LNCaP clone FGC (cell line): ENCODE measurements at places on chromosomes 11 and 22.
A peak's percentile ranks its signal among the peaks of the same experiment; 100 is the strongest.

- DNase-seq = no peak
These were observed 52.1 kb upstream of the CHST1 start for GRCh38 chr11:45717526-45717925.

- DNase-seq = no peak
These were observed 349.0 kb downstream of the CTTN start for GRCh38 chr11:70747285-70747684.

DNA sequence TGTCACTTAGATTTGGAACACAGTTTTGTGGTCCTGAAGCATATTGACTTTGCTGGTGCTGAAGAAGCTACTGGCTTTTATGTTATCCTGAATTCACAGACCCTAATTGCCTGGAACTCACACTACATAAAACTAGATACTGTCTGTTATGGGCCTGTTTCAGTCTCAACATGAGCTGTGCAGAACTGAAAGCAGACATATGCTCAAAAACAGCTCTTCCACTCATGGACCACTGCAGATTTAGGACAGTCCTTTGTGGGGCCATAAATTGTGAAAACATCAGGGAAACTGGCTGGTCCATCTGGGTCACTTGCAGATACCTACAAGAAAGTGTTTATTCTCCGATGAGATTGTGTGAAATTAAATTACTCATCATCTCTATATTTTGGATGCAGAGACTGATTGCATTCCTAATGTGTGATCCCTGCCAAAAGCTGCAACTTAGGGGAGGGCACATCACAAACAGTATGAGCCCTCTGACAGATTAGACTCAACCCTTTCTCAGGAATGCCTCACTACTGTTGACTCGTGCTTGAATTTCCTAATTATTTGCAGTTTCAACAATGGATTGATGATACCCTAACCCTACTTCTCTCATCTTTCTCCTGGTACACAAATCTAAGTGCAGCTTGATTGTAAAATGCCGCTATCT is 10.2 kb upstream of the CLNS1A start:
- DNase-seq = no peak

DNA sequence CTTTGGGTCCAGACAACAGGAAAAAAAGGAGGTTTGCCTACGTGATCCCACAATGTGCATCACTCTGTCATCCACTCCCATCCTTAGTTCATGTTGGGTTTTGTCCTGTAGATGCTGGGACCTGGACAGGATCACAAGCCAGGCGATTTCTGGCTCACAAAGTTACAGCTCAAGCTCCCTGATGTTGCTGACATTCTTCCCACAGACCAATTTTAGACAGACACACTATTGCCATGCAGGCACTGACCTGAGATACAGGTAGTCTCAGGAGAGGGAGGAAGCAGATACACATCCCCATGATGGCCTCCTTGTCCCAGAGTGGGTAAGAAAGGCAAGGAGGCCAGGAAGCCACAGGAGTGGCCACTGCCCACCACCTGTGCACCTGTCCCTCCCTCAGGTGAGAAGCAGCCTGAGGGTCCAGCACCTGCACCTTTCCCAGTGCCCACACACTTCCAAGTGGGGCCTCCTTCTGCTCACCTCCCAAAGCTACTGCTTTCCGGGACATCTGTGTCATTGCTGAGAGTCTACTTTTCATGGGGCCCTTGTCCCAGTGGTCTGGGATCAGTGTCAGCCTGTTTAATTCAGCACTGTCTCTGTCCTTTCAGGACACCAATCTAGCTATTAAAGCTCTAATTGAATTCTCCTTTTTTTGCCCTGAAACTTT is 52.0 kb upstream of the TOP3B start:
- no peak for DNase-seq

DNA sequence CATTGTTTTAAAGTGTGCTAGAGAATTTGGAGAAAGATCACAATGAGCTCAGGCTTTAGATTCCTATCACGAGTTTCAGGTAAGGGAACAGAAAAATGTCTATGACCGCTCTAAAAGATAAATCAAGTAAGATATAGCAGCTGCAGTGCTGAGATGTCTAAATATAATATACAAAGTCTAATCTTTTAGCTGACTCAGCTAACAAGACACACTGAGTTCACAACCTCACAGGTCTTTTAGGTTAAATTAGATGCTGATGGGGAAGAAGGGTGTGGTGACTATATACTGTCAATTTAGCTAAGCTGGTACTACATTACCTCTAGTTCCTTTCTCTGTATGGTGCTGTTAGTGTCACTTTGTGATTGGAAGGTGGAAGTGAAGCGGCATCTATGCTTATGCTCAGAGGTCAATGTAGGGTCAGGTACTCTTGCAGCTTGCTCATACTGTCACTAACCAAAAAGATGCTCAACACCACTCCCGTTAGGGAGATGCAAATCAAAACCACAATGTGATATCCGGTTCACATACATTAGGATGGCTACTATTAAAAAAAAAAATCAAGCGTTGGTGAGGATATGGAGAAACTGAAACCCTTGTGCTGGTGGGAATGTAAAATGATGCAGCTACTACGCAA is 283.5 kb downstream of the SWAP70 start:
- no peak for DNase-seq

- no peak for DNase-seq
These were observed 120.1 kb downstream of the INSC start for GRCh38 chr11:15234796-15235195.

GRCh38 chr11:76641905-76642304 is 28.6 kb downstream of the LRRC32 start:
- DNase-seq = no peak

- DNase-seq = peak; percentile 61
These were observed 380.7 kb downstream of the MN1 start for GRCh38 chr22:27420817-27421361.

DNA sequence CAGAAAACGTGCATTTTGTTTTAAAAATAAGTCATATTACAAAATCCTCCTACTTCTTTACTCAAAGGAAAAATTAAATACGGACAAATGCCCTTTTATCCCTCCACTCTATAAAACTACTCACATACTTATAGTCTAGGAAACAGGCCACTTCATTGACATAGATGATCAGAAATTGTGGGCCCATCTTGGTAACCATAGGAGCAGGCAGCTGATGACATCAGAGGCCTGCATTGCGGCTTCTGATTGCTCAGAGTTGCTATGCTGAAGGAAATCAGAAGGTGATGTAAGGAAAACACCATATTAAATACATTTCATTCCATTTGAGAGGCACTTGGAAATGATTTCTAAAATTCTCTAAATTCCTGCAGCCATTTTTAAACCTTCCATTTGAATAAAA is 27.0 kb downstream of the FAM76B start:
- no peak for DNase-seq

GRCh38 chr11:78802058-78802761 is 227.5 kb upstream of the NARS2 start:
- peak; percentile 66 for DNase-seq

- no peak for DNase-seq
These were observed 12.2 kb downstream of the TKFC start for GRCh38 chr11:61345170-61345610.

- DNase-seq = no peak
These were observed 7.4 kb upstream of the IPO7 start for GRCh38 chr11:9377036-9377435.

- DNase-seq = no peak
These were observed 6.1 kb downstream of the C11orf96 start for GRCh38 chr11:43948341-43949225.

- DNase-seq = peak; percentile 40
These were observed 14.6 kb downstream of the NF2 start for GRCh38 chr22:29617922-29618629.

GRCh38 chr11:36073411-36074203 is 129.7 kb downstream of the LDLRAD3 start:
- DNase-seq = no peak

DNA sequence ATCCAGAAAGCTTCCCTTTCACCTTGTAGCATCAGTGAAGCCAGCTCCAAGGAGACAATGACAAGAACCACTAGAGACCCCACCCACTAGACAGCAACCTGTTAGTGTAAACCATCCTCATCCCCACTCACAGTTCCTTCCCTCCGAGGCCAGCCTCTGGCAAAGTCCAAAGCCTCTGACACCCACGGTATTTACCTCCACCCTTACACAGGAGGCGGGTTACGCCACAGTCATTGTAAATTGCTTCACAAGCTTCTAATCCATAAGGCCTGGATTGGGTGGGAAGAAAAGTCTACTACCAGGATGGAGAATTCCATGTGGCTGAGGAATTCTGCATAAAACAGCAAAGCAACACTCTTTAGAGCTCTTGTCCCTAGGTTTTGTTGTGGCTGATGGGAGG is 287.4 kb downstream of the BUD13 start:
- no peak for DNase-seq

DNA sequence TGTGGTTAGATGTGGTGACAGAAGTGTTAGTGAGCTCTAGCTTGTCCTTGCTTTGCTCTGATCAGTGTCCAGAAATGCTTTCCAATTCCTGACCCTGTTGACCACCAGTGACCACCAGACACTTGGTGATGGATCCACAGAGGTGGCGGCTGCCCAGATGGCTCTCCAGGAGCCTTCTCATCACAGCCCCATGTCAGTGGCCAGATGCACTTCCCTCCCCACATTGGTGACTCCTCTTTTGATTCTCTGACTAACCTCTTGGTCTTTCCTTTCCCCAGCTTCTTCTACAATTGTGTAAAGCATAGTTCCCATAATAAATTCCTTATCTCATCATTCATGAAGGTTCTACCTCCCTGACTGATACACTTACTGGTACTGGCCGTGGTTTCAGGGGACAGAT is 40.1 kb upstream of the CXCR5 start:
- no peak for DNase-seq

GRCh38 chr22:45777046-45777851 is 105.6 kb downstream of the ATXN10 start:
- DNase-seq = no peak

- no peak for DNase-seq
These were observed 5.7 kb downstream of the DNAL4 start for GRCh38 chr22:38788021-38788816.

GRCh38 chr11:64916040-64916774 is 802 bp downstream of the ATG2A start:
- DNase-seq = no peak

GRCh38 chr22:19238900-19239299 is 52.6 kb downstream of the CLTCL1 start:
- no peak for DNase-seq

DNA sequence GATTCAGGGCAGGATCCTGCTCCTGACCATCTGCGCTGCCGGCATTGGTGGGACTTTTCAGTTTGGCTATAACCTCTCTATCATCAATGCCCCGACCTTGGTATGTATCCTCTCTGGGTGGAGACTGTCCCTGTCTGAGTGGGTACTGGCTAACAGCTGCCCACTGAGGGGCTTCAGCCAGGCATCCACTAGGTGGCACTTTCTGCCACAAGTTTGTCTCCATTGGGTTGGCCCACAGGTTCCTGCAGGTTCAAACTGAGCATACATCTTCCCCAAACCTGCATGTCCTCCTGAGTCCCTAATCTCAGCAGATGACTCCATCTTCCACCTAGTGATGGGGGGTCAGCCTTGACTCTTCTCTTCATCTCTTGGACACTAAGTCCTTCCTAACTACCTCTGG is 4.4 kb downstream of the SLC2A11 start:
- no peak for DNase-seq

DNA sequence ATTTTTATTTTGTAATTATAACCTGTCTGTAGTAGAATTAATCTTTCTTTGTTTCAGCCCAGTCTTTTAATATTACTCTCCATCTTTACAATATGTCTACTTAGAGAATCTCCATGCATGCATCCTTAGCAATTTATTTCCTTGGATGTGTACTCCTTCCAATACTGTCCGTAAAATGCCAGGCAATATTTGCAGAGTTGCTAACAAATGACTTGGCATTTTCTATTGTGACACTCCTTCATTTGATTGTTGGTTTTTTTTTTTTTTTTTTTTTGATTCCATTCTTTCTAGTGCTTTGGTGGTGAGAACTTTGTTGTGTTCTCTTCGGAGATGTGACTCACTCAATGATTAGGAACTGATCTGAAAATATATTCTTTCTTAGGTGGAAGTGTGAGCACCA is 220.3 kb downstream of the CNTN5 start:
- DNase-seq = no peak
